ENCODE measurements at places on chromosomes 11 and 22.

DNA sequence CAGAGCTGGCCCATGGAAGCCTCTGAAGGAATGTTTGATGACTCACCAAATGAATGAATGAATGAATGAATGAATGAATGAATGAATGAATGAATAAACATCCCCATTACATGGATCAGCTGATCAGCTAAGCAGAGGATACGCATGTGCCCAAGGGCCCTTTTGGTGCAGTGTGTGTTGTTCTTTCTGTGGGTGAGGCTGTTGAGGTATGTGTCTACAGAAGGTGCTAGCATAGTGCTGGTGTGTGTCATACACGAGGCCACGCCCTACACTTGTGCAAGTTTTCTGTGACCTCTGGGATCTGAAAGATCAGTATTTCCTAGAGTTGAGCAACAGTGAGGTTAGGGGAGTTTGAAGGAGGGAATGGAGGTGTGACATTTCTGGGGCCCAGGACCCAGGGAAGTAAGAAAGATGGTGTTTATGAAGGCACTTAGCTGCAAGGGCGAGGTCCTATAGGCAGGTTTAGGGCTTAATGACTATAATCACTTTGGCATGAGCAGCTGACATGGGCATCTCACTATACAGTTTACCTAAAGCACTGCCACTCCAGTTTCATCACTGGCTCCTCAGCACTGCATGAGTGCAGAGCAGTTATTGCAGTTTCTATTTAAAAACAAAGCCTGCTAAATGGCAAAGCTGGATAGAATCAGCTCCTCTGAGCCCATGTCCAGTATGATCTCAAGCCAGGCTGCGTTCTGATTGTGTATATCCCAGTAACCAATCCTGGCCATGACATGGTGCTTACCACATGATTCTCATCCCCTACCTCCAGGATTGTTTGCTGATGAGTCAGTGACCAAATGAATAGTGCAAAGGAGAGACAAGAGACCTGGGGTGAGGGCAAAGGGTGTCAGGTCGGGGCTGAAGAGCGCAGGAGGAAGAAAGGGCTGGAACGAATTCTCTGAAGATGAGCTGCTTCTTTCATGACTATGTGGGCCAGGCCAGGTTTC lies 36.4 kb upstream of the E2F8 start:
- no peak for DNase-seq

DNA sequence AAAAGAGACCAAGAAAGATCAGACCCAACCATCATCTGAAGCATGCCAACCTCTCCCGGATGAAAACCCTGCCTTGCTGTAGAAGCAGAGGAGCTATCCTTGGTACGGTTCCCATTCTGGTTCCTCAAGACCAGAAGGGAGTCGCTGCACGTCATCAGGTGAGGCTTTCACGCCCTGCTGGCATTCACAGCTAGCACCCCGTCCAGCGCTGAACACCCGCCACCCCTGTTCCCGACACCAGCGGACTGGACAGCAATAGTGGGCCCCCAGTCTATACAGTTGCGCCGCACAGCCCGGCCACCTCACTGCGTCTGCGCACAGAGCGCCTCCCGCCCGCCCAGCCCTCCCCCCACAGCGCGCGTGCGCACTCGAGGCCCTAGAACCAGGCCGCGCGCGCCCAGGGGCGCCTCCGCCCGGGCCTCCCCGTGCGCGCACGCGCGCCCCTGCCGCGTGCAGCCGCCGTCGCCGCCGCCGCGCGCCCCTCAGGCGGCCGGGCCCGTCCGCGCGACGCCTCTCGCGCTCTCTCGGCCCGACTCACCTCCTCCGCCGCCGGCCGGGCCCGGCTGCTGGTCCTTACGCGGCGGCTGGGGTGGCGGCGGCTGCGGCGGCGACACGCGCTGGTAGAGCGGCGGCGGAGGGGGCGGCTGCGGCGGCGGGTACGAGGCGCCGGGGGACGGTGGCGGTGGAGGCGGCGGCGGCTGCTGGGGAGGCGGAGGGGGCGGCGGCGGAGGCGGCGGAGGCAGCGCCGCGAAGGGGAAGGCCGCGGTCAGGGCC lies 706 bp downstream of the SF1 start:
- DNase-seq = peak; percentile 94

GRCh38 chr11:74162681-74163467 lies 7.9 kb downstream of the C2CD3 start:
- DNase-seq = peak; percentile 37

DNA sequence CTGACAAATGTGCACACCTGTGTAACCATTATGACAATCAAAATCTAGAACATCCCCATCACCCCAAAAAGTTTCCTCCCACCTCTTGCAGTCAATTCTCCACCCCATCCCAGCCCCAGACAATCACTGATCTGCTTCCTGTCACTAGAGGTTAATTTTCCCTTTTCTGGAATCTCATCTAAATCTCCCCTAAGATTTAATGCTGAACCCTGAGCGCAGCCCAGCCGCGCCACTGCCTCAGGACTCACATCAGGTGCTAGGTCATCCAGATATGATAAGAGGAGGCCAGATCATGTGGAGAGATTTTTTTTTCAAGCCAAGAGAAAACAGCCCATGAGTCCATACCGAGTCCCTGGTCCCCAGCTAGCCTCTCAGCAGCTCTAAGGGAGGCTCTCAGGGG lies 4.3 kb upstream of the TMPRSS13 start:
- DNase-seq = no peak

- DNase-seq = no peak
Observed at GRCh38 chr11:130388607-130389205, 39.7 kb downstream of the ADAMTS8 start.

GRCh38 chr11:33731723-33732531 lies 4.3 kb downstream of the CD59 start:
- no peak for DNase-seq

DNA sequence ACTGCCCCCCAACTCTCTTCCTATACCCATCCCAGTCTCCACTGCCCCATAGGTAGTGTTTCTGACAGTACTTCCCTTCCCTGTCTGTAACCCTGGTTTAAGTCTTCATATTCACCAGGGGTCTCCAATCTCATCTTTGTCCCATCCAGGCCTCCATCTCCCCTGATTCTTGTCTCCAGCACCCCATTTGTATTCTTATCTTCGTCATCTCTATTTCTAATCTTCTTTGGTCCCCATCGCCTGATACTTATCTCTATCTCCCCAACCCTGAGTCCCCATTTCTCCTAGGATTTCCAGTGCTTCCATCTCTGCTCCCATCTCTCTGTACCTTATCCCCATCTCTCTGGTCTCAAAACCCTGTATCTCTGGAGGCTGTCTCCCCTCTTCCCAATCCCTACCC lies 1.8 kb downstream of the PHOX2A start:
- no peak for DNase-seq

DNA sequence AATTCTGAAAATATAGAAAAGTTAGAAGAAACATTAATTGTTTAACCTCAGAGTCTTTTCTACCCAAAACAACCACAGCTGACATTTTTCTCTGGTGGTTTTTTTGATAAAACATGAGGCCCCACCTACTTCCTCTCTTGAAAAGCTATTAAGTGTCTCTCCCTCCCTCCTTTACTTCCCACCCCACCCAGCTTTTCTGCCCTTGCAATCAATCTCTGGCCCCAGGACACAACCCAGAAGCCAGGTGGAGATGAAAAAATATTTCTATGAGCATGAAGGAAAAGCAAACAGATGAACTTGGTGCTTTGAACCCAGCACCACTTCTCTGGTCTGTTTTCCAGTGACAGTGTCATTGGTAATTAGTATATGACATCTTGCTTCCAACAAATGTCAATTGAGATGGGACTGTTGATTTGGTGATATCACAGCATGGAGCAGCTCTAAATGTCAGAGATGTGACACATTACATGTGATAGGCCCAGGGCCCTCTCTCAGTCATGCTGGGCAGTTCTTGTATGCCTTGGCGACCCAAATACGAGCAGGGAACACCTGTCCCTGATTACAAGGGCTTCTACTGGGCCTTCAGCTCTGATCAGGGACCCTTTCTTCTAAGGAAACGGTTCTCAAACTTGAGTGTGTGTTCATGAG lies 23.9 kb upstream of the TMPRSS13 start:
- DNase-seq = peak; percentile 40

GRCh38 chr11:126007238-126007637 lies 55.4 kb downstream of the CDON start:
- peak; percentile 51 for DNase-seq

DNA sequence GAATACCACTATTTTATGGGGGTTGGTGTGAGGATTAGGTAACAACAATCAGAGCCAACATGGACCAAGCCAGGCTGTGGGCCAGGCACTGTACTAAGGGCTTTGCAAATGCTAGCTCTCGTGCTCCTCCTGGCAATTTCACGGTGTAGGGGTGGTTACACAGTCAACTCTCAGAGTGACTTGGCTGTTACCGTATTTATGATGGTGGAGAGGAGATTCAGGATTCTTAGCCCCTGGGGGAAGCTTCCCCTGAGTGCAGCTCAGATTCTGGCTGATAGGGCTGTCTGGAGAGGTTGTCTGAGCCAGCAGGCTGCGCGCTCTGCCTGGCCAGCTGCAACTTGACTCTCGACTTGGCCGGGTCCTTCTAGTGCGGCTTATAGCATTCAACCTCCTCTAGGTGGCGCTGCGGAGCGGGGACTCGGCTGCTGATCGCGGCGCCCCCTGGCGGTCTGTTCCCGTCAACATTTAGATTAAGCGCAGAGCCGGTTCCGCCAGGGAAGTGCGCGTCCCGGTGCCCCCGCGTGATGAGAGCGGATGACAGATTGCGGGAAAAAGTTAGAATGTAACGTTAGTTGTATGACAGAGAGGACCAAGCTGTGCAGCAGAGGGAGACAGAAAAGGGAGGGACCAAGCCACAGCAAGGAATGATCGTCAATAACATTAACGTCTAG lies 4.5 kb upstream of the NCF4 start:
- peak; percentile 85 for DNase-seq

DNA sequence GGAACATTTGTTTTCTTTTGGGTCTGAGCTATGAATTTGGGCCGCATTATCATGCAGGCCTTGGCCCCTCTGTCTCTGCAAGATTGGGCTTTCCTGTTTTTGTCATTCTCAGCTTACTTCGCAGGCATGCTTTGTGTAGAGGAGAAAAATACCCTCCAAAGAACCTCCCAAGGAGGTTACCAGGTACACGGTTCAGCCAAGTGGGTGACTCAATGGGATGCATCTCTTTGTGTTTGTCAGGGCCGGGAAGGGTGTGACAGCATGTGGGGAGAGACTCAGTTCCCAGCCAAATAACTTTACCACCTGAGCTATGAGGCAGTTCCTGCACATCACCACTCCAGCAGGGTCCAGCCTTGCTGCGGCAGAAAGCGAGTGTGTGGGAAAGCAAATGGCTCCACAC lies 47.8 kb upstream of the CLDN5 start:
- DNase-seq = no peak

- DNase-seq = no peak
Observed at GRCh38 chr11:36216061-36216615, 73.1 kb downstream of the COMMD9 start.
